Epithelial cell of prostate (primary cell): ENCODE measurements at places on chromosomes 12 and 14.

GRCh38 chr12:52248541-52249461, 15.8 kb downstream of the KRT7 start:
- no peak for DNase-seq

DNA sequence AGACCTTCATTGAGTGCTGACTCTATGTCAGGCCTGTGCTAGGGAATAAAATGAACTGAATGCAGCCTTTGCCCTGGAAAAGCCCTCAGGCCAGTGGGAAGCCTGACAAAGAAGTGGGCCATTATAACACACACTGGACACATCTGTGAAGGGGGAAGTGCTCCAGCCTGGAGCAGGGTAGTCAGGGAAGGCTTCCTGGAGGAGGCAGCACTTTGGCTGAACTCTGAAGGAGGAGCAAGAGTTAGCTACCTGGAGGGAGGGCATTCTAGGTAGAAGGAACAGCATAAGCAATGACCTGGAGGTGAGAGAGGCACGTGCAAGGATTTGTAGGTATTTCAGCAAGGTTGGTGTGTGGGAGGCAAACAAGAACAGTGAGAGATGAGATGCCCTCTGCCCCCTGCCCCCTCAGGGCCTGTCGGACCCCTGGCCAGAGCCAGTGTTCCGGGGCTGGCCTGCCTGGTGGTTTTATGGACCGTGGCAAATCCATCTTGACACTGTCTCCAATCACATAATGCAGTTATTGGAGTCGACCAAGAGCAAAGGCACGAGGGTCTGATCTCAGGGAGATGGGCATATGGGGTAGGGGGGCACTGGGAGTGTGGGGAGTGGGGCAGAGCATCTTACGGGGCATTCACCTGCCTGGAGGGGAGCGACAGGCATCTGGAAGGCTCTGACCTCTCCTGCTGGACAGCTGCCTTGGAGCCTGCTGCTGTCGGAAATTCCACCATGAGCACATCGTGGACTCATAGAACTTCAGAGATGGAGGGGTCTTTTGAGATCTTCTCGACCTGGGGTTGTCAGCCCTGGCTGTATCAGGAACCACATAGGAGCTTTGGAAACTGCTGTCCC, 2.7 kb upstream of the FAM222A start:
- DNase-seq: peak; percentile 46

GRCh38 chr14:50319293-50319692, 7.2 kb downstream of the DMAC2L start:
- DNase-seq: no peak

GRCh38 chr12:96083020-96083719, 47.8 kb upstream of the LTA4H start:
- DNase-seq: no peak

DNA sequence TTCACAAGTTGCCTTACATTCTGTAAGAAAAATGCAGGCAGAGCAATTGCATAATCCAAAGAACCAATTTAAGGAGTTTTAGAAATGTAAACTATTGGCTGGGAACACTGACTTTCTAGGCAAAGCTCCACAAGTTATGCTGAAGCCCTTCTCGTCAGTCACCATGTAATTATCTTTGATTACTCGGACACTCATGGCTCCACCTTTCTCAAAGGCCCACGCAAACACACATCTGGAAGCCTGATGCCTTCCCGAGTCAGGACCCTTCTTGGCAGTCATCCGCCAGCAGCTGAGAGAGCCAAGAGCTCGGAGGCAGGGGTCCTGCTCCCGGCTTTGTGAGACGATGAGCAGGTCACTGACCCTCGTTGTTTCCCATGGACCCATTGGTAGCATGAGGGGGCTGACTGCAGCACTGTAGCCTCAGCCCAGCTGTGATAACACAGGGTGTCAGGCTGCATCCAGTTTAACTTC, 202.2 kb downstream of the TMEM132D start:
- DNase-seq: no peak

DNA sequence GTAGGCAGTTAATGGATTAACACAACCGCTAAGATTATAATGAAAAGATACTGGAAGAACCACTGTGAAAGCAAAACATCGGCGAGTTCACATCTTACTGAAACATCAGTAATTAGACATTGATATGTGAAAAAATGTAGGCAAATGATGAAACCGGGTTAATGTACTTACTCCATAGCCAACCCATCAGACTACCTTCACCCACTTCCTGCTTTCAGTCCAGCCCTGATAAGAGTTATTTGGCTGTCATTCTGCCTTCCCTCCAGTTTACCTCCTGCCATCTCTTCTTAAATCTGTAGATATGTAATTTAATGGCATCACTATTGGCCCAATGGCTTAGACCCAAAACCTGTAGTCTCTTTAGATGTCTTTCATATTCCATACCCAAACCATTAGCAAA, 46.0 kb upstream of the LGR5 start:
- DNase-seq: no peak

- DNase-seq: no peak
Measured at GRCh38 chr14:42190744-42191143, 584.1 kb downstream of the LRFN5 start.

GRCh38 chr12:108604208-108604941, 6.5 kb upstream of the TMEM119 start:
- DNase-seq: no peak

GRCh38 chr14:32014057-32014456, 63.0 kb upstream of the ARHGAP5 start:
- no peak for DNase-seq
